ENCODE measurements at places on chromosomes 3 and 15. TPM values are rescaled to one million over a fixed set of nuclear protein-coding genes. Genes with fewer than 3 reads are reported as not detected.

Gene AHSG
- not detected for polyA plus RNA-seq

Gene GOLGA8Q
- polyA plus RNA-seq = not detected

Gene CLRN1
- not detected for polyA plus RNA-seq

Gene AGBL1
- not detected for polyA plus RNA-seq

Gene GCNT3
- polyA plus RNA-seq = 0.20 TPM

Gene IQCF5
- not detected for polyA plus RNA-seq

Gene TM4SF4
- not detected for polyA plus RNA-seq

Gene PIERCE2
- polyA plus RNA-seq = 0.40 TPM

Gene KBTBD13
- not detected for polyA plus RNA-seq

Gene DAZL
- polyA plus RNA-seq = 0.40 TPM

Gene RFX7
- 7.6 TPM for polyA plus RNA-seq

Gene CCDC54
- not detected for polyA plus RNA-seq

Gene ZNF502
- 1.5 TPM for polyA plus RNA-seq

Gene ZCWPW2
- 0.09 TPM for polyA plus RNA-seq

Gene TNFSF10
- polyA plus RNA-seq = 2.1 TPM

Gene ROBO1
- 0.37 TPM for polyA plus RNA-seq

Gene MELTF
- polyA plus RNA-seq = 9.4 TPM

Gene SLC35A5
- 31.7 TPM for polyA plus RNA-seq

Gene ST8SIA2
- not detected for polyA plus RNA-seq

Gene SLC12A1
- not detected for polyA plus RNA-seq

Gene LMOD3
- polyA plus RNA-seq = 0.06 TPM

Gene MUSTN1
- not detected for polyA plus RNA-seq

Gene RGMA
- polyA plus RNA-seq = not detected

Gene WNT5A
- 0.20 TPM for polyA plus RNA-seq

Gene TMOD2
- 5.1 TPM for polyA plus RNA-seq

Gene SLC22A13
- polyA plus RNA-seq = not detected

Gene MESP2
- polyA plus RNA-seq = not detected

Gene DNAH1
- polyA plus RNA-seq = 0.48 TPM

Gene TTLL13
- not detected for polyA plus RNA-seq

Gene NOX5
- not detected for polyA plus RNA-seq

Gene CD96
- 0.81 TPM for polyA plus RNA-seq

Gene FRMD5
- 6.4 TPM for polyA plus RNA-seq

Gene HEMK1
- polyA plus RNA-seq = 17.5 TPM

Gene COL6A5
- polyA plus RNA-seq = not detected

Gene UNC13C
- 72.6 TPM for polyA plus RNA-seq

Gene RTP1
- not detected for polyA plus RNA-seq

Gene MGLL
- 195 TPM for polyA plus RNA-seq

Gene ARHGEF26
- polyA plus RNA-seq = 0.47 TPM

Gene GALNT15
- not detected for polyA plus RNA-seq

Gene CCDC80
- polyA plus RNA-seq = 0.25 TPM

Gene GPR160
- 56.0 TPM for polyA plus RNA-seq

Gene ITIH3
- polyA plus RNA-seq = not detected

Gene SERPINI2
- not detected for polyA plus RNA-seq

Gene PXK
- polyA plus RNA-seq = 34.0 TPM

Gene EFCC1
- polyA plus RNA-seq = not detected

Gene C3orf22
- not detected for polyA plus RNA-seq

Gene SLC9C1
- not detected for polyA plus RNA-seq

Gene STRIT1
- polyA plus RNA-seq = not detected

Gene CCR2
- 1.9 TPM for polyA plus RNA-seq

Gene FEZF2
- not detected for polyA plus RNA-seq

Gene ACAN
- not detected for polyA plus RNA-seq

Data from GM12878 (cell line).